Upper lobe of left lung (tissue), 6 donors: ENCODE measurements at places on chromosomes 4 and X.

DNA sequence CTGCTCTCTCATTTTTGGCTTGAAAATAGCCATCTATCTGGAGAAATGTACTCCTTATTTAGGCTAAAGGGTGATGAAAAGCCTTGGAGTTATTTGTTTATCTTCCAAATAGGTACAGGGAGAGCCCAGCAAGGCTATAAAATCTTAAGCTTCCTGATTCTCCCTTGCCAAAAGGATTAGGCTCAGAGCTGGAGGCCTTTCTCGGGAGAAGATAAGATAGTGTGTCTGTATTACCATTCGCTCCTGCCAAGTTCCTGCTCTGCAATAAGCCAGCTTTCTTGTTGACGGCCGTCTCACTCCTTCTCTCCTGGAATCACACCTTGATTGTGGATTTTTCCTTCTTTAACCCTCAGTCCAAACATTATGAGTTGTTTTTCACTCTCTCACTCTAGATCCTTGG is 171.8 kb upstream of the TTC29 start:
- no peak for DNase-seq

GRCh38 chr4:70704931-70705182 is 16.5 kb downstream of the UTP3 start:
- DNase-seq, result no peak

GRCh38 chr4:112421911-112422310 is 94.1 kb downstream of the NEUROG2 start:
- DNase-seq, result no peak

GRCh38 chr4:94877973-94878372 is 120.2 kb downstream of the BMPR1B start:
- DNase-seq, result no peak

DNA sequence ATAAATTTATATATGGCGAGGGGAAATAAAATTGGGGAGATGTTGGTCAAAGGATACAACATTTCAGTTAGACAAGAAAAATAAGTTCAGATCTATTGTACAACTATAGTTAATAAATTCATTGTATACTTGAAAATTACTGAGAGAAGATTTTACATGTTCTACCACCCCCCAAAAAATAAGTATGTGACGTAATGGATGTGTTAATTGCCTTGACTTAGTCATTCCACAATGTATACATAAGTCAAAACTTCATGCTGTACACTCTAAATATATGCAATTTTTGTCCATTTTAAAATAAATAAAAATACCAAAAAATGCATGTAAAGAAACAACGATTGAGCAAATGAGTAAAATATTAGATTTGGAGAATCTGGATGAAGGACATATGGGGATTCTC is 1.8 kb downstream of the USP11 start:
- no peak for DNase-seq
